Epithelial cell of prostate (primary cell): ENCODE measurements at places on chromosomes 4 and X.

DNA sequence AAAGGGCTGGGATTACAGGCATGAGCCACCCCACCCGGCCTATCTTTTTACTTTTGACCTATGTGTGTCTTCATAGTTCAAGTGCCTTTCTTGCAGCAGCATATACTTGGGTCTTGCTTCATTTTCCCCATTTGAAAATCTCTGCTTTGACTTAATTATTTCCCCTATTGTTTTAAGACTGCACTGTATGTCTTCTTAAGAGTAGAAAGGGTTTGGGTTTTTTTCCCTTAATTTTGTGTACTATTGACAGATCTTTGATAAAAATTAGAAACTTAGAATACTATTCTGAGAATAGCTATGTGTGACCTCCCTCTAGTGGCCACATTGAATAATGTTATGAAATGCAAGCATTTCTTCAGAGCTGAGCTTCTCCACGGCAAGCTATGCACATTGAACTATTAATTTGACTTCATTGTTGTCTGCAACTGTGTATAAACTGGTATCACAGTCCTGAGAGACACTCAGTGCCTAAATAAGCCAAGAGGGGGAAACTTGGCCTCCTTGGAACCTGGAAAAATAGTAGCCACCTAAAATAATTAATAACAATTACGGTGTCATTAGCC is 8.7 kb upstream of the SLC25A4 start:
- DNase-seq, result no peak

GRCh38 chrX:25941559-25942250 is 196.4 kb upstream of the MAGEB18 start:
- no peak for DNase-seq

- no peak for DNase-seq
Measured at GRCh38 chrX:17521871-17522693, 147.1 kb downstream of the NHS start.

- peak; percentile 86 for DNase-seq
Measured at GRCh38 chr4:152265149-152265621, 270.7 kb downstream of the FBXW7 start.

GRCh38 chrX:133796282-133796681 is 189.1 kb downstream of the GPC3 start:
- DNase-seq, result no peak

DNA sequence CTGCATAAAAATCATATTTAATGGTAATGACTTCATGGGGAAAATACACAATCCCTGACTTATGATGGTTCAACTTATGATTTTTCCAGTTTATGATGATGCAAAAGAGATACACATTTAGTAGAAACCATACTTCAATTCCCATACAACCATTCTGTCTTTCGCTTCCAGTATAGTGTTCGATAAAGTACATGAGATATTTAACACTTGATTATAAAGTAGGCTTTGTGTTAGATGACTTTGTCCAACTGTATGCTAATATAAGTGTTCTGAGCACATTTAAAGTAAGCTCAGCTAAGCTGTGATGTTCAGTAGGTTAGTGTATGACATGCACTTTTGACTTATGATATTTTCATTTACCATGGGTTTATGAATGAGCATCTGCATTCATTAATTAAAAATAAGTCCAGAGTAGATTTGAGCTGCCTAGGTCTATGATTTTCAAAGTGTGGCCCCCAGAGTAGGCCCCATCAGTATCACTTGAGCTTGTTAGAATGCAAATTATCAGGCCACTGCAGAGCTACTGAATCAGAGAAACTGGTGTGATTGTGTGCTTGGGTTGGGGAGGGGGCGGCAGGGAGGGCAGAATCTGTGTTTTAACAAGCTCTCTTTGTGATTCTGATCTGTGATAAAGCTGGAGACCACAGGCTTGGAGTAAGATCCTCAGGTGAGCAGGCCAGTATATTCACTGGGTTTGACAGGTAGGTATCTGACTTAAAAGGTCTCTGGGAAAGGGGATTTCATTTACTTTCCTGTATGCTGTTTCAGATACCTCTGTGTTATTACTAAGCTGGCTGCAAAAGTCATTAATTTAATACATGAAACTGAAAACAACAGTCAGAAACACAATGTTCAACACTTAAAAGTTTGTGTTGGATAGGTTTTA is 8.4 kb downstream of the ATP10D start:
- no peak for DNase-seq

- DNase-seq, result peak; percentile 87
Measured at GRCh38 chrX:16484338-16484737, 165.6 kb upstream of the S100G start.

- no peak for DNase-seq
Measured at GRCh38 chr4:45701621-45702020, 422.2 kb downstream of the GABRG1 start.

DNA sequence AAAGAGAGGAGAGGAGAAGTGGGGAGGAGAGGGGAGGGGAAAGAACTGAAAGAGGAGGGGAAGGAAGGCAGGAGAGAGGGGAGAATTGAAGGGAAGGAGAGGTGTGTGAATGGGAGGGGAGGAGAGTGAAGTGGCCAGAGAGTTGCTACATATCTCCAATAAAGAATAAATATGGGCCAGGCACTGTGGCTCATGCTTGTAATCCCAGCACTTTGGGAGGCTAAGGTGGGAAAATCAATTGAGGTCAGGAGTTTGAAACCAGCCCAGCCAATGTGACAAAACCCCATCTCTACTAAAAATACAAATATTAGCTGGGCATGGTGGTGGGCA is 482.4 kb downstream of the NAF1 start:
- no peak for DNase-seq
